Large intestine (tissue), 12 donors: ENCODE measurements at places on chromosomes 12 and 14.

DNA sequence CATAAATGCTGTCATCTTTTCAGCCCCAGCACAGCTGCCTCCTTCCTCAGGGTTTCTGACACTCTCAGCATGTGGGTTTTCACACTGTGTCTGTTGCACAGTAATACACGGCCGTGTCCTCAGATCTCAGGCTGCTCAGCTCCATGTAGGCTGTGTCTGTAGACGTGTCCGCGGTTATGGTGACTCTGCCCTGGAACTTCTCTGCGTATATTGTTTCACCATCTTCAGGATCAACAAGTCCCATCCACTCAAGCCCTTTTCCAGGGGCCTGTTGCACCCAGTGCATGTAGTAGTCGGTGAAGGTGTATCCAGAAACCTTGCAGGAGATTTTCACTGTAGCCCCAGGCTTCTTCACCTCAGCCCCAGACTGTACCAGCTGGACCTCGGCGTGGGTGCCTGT lies 1210.6 kb downstream of the TMEM121 start:
- DNase-seq: no peak

DNA sequence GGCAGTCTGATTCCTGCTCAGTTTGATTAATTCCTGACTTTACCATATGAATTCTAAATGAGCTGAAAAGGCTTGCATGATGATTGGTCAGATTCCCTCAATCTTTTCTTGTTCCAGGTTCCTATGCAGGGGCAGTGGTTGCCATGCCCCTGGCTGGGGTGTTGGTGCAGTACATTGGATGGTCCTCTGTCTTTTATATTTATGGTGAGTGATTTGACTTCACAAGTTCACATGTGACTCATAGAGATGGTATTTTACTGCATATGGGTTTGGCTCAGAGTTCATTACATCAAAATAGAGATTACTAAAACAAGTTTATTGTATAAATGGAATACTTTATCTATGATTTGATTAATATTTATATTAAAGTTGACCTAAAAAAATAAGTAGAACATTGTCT lies 44.8 kb downstream of the SLC17A8 start:
- peak; percentile 55 for DNase-seq

DNA sequence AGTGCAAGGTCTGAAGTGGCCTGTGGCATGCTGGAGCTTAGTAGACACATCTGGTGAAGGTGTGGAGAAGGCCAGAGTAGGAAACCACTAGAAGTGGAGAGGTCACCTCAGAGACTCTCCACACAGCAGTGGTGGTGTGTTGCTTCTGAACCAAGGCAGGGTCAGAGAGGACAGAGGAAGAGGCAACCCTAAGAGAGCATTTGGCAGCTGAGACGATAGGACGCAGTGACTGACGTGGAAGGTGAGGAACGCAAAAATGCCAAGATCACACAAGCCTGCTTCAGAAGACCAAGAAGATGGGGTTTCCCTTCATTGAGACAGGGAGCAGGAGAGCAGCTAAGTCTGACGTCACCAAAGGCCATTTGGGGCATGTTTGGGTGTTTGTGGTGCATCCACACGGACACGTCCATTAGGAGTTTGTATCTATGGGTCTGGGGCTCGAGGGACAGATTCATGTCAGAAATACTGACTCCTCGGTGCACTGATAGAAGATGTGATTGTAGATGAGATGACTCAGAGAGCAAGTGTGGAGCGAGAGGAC lies 338.1 kb downstream of the CACNA1C start:
- no peak for DNase-seq

GRCh38 chr14:35231207-35231760 lies 60.9 kb upstream of the PSMA6 start:
- DNase-seq: no peak

DNA sequence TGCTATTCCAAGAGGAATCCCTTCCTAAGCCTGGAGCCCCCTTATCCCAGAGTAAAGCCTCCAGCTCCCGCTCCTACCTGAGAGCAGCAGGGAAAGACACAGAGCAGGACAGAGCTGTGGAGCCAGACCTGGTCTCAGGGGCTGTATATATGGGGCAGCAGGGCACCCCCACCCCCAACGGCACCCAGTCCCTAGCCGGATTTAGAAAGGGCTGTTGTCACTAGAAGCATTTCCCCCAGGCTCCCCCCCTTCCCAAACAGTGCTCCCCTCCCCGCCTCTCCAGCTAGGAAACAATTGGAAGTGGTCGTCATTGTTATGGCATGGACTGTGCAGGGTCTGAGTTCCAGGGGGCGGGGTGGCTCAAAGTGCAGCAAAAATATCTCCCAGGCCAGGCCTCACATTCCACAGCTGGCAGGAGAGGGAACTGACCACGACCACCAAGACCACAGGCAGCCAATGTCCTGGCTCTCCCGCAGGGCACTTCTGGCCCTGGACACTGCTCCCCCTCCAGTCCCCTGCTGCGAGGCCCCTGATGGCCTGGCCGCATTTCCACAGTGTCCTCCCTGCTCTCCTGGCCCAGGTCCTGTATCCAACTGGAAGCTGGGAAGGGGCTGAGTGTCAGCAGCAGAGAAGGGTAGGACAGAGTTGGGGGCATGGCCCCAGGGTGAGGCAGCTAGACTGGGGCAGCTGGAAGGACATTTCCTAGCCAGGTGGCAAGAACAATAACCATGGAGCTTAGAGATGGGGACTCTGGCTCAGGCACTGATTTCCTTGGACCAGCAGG lies at the start of gene MYH7:
Gene MYH7 (minus strand): TSS at position 118 of the 784 bp plus-strand sequence. CDS start 1,928 bp downstream, outside the sequence.
- DNase-seq: no peak

DNA sequence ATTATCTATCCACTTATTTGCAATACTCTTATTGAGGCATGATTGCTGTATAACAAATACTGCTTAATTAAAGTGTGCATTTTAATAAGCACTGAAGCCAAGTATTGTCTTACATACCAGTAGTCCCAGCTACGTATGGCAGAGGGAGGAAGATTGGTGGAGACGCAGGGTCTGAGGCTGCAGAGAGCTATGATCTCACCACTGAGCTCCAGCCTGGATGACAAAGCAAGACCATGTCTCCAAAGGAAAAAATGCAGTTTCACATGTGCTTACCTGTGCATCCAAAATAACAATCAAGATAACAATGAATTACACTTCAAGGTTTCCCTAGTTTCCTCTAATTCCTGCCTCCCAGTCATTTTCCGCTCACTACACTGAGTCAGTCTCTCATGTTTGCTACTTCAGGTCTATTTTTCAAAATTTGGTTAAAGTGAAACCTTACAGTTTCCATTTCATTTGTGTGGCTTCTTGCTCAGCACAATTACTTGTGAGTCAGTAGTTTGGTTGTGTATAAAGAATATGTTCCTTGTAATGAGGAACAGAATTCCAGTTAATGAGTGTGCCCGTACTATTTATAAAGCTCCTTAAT lies 1250.1 kb downstream of the TMEM121 start:
- DNase-seq: no peak

GRCh38 chr12:118645219-118645618 lies 268.9 kb downstream of the SUDS3 start:
- no peak for DNase-seq

- peak; percentile 72 for DNase-seq
These were observed 5.6 kb upstream of the LBHD2 start for GRCh38 chr14:103078420-103078749.

- no peak for DNase-seq
These were observed 1.5 kb downstream of the SLIRP start for GRCh38 chr14:77709412-77709811.

- no peak for DNase-seq
These were observed 151.5 kb downstream of the MSRB3 start for GRCh38 chr12:65430006-65430405.

DNA sequence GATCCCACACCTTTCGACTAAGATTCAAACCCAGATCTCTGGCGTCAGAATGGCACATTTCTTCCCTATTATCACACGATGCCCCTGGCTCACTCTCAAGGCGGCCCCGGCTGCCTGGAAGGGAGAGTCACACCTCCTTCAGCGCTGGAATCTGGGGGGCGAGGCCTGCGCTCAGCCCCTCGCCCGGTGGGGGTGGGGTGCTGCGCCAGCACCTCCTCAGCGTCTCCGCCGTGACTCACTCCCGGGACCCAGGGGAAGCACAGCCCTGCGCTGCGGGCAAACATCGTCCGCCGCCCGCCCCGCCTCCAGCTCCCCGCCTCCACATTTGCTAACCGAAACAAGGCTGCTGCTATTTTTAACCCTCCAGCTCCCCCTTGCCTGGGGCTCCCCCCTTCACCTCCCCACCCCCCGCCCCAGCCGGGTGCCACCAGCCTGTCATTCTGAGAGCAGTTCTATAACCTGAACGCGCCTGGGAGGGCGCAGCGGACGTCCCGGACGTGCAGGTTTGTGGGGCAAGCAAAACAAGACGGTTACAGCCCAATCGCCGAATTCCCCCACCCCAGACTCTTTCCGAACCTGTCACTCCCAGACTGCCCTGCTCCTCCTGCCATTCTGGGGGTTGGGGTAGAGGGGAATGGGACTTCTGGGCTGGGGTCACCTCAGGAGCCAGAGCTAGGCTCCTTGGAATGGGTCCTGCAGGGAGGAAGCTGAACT lies 6.7 kb downstream of the HDAC7 start:
- peak; percentile 81 for DNase-seq
